ENCODE measurements at places on chromosomes 5 and 9. TPM values are rescaled to one million over a fixed set of nuclear protein-coding genes. Genes with fewer than 3 reads are reported as not detected.

GRCh38 chr9:132040808-132041207 lies 38.9 kb downstream of the MED27 start:
- DNase-seq = no peak

DNA sequence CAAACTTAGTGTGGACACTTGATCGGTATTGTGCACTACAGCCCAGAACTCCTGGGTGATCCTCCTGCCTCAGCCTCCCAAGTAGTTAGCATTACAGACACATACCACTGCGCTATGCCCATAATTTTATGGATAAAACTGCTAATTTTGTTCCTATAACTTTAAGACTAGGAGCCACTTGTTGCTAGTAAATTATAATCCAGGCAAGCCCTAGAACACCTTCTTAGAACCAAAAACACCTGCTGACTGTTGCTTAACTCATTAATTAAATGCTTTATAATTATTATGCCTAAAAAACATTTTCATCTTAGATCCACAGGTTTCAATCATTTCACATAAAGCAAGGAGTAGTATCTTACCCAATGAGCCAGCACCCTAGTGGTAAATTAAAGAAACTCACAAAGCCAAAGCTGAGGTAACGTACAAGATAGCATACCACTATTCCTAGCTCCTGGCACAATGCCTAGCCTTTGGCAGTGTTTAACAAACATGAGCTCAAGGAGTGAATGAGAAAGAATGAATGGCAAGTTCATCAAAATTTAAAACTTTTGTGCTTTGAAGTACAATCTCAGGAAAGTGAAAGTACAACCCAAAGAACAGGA lies 5.4 kb downstream of the MRPS27 start:
- DNase-seq = no peak

GRCh38 chr5:67051164-67051563 lies 145.4 kb downstream of the CD180 start:
- DNase-seq = no peak

GRCh38 chr9:8014997-8015682 lies 215.6 kb upstream of the DMAC1 start:
- no peak for DNase-seq

DNA sequence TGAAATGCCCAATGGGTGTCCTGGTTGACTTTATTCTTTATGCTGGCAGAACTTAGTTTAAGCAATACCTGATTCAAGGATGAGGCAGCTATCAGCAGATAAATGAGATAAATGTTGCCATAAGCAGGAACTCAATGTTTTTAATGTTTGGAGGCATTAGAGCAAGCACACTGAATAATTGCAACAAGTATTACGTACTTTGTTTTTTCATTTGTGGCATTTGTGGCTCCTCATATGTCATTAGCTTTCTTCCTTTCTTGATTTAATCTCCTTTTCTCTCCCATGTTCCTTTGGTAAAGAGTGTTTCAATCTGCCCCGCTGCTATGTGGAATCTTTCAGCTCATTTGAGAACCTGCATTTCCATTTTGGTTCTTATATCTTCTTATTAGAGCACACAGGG lies 6.4 kb upstream of the NR3C1 start:
- DNase-seq = no peak

- DNase-seq = no peak
These were observed 90.1 kb upstream of the FAM169A start for GRCh38 chr5:74956278-74956677.

DNA sequence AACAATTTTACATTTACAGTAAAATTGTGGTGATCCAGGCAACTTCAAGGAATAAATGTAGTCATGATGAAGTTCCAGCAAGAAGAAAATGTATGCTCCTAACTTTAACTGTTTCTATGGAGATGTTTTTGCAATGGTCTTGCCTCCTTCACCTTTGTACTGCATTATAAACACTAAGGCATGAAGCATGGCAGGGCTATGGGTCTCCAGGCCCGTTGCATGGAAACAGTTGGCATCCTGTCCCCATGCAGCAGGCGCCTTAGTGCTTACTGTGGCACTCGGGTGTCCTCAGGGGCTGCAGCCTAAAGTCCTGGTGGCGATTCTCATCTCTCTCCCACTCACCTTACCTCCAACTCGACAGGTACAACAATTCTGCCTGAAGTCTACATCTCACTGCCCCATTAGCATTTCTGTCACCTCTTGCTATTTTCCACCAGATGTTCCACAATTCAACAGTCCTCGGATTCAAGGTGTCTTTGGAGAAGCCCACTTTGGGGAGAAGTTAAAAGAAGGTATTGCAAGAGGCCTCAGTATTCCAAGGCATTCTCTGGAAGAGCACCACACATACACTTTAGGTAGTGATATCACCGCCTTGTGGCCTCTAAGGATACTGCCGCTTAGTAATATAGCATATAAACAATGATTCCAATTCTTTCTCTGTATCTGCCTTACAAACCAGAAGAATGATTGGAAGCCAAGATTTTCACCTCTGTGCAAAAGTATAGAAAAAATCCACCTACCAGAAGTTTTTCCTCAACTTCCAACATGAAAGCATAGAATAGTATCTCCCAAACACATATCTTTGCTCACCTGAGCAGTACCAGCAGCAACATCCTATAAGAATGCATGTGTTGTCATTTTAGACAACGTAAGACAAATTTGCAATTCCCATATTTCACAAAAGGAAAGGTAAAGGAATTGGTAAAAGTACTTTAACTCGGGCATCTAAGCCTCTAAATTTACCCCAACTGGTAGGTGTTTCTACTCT lies 5.1 kb downstream of the LIFR start:
- no peak for DNase-seq

DNA sequence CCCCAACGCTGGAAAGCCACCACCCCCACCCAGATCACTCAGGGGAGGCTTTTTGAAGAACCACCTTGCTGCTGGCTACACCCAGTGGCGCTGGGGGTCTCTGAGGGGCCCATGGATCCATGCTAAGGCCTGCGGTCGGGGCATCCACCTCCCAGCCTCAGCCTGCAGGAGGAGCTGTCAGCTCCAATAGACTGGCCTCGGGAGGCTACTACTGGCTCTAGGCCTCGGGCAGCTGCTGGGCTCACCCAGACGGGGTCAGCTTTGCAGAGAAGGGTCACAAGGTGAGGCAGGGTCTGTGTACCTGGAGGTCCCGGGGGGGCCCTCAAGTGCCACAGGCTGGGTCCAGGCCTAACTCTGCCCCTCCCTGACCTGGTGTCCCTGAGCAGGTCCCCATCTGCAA lies 193.7 kb downstream of the OLFM1 start:
- no peak for DNase-seq

DNA sequence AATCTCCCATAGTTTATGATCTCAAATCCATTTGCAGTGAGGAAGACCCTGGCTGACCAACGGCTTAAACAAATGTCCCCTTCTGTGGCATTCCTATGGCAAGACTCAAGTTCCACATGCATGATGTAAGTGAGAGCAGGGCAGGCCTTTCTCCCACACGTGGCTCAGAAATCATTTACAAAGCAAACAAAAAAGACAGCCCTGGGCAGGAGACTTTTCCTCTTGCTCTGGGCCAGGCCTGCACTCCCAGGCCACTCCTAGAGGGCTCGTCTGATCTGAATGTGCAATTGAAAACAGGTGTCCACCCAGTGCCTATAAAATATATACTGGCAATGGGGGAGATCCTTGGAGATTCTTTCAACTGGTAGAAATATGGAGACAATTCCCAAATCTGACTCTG lies 123.1 kb downstream of the DMRT2 start:
- no peak for DNase-seq

GRCh38 chr5:51278539-51278938 lies 104.7 kb upstream of the ISL1 start:
- no peak for DNase-seq

GRCh38 chr5:73781107-73781768 lies 155.2 kb downstream of the ARHGEF28 start:
- DNase-seq = no peak

- no peak for DNase-seq
These were observed 1.4 kb downstream of the IQGAP2 start for GRCh38 chr5:76404223-76405211.

DNA sequence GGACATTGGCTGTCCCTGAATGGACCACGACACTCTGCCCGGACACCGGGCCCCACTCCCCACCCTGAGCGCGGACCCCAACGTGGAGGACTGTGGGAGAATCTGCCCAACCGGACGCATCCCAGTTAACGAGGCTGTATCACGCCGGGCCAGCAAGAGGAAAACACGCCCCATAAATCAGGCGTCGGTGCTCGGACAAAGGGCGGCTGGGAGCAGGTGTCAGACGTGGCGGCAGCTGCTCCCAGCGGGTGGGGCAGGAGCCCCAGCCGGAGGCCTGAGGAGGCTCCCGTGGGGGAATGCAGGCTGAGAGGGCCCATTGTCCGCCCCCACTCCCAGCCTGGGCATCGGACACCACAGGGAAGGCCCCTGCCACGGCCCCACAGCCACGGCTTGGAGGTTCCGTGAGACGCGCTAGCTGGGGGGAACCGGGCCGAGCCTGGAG lies 19.2 kb downstream of the NOTCH1 start:
- no peak for DNase-seq

- DNase-seq = no peak
These were observed 72.3 kb downstream of the DROSHA start for GRCh38 chr5:31459594-31459993.

GRCh38 chr5:21419383-21419782 lies 1431.4 kb upstream of the CDH18 start:
- DNase-seq = no peak

DNA sequence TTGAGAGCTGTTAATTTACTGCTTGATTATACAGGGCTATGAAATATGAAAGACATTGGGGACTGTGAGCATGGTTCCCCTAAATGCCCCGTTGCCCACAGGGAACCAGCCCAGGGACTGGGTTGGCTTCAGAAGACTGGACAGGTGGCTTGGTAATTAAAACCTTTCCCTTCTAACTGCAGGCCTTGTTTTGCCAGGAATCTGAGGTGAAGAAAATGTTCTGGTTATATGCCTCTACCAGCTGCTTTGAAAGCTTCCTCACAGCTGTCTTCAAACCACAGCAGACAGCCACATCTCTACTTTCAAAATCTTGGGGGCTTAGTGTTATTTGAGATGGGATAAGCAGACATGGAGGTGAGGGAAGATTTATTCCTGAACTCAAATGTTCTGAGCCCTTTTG lies 153.3 kb upstream of the SPRY4 start:
- no peak for DNase-seq

- no peak for DNase-seq
These were observed 68.2 kb downstream of the PIK3R1 start for GRCh38 chr5:68283766-68284165.

- DNase-seq = no peak
These were observed 11.4 kb downstream of the CAMK2A start for GRCh38 chr5:150278046-150278730.

DNA sequence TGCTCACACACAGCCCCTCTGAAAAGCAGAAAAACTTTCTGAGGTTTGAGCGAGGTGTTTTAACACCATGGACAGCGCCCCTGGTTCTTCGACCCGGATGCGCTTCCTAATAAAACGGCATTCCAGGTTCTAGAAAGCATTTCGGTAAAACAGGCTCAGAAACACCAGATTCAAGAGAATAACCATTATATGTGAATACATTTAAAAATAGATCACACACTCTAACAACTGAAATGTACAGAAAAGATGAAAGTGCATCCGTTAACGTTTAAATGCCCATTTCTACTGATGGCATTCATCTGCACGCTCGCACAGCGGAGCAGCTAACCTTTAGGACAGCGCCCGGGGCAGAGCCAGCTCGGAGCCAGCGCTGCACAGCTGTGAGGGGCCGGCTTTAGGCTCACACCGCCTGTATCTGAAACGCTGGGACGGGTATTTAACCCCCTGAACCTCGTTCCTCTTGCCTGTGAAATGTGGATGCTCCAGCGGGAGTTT lies 26.3 kb upstream of the TENT4A start:
- DNase-seq = no peak

DNA sequence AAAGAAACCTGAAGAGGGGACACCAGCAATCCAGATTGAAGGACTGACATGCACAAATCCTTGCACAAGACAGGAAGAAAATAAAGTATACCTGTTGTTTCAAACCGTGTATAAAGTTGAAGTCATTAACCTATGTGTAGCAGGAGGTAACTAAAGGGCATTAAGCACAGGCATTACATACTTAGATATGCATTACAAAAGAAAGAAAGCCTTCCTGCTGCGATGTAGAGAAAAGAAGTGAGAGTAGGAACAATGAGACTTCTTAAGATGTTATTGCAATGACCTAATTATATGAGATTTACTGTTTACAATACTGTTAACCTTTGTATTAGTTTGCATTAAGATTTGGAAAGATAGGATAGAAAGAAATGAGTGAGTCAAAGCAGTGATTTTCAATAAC lies 308.9 kb upstream of the PTPRD start:
- no peak for DNase-seq

GRCh38 chr5:180990086-180990881 lies 1.6 kb downstream of the BTNL3 start:
- no peak for DNase-seq

- DNase-seq = no peak
These were observed 20.4 kb downstream of the ZBTB5 start for GRCh38 chr9:37444890-37445289.

DNA sequence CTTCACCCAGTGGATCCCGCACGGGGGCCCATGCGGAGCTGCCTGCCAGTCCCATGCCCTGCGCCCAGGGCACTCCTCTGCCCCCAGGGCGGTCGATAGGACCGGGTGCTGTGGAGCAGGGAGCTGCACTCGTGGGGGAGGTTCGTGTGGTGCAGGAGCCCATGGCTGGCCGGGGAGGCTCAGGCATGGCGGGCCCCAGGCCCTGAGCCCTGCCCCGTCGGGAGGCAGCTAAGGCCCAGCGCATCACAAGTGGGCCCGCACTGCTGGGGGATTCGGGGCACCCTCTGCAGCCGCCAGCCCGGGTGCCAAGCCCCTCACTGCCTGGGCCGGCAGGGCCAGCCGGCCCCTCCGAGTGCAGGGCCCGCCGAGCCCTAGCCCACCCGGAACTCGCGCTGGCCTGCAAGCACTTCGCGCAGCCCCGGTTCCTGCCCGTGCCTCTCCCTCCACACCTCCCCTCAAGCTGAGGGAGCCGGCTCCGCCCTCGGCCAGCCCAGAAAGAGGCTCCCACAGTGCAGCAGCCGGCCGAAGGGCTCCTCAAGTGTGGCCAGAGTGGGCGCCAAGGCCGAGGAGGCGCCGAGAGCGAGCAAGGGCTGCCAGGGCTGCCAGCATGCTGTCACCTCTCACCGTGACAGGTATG lies 221.1 kb upstream of the RORB start:
- no peak for DNase-seq

GRCh38 chr9:84636436-84636835 lies 33.1 kb upstream of the NTRK2 start:
- DNase-seq = no peak

- DNase-seq = no peak
These were observed 83.6 kb downstream of the ANKH start for GRCh38 chr5:14787801-14788579.

DRD1 gene
- polyA plus RNA-seq = 0.13 TPM

GAS1 gene
- 9.3 TPM for polyA plus RNA-seq

C1QTNF2 gene
- 8.2 TPM for polyA plus RNA-seq

CSF1R gene
- 3.4 TPM for polyA plus RNA-seq

LCN15 gene
- polyA plus RNA-seq = not detected

TMEM252 gene
- not detected for polyA plus RNA-seq

MAMDC4 gene
- 19.0 TPM for polyA plus RNA-seq

INSL4 gene
- not detected for polyA plus RNA-seq

OR13F1 gene
- not detected for polyA plus RNA-seq

LCN2 gene
- 0.90 TPM for polyA plus RNA-seq

ASPN gene
- polyA plus RNA-seq = 82.1 TPM

PSIP1 gene
- polyA plus RNA-seq = 63.0 TPM

CACNA1B gene
- polyA plus RNA-seq = under 0.01 TPM

SLIT3 gene
- polyA plus RNA-seq = 69.0 TPM

DMGDH gene
- 4.8 TPM for polyA plus RNA-seq

HTR1A gene
- polyA plus RNA-seq = not detected

WDR5 gene
- 14.9 TPM for polyA plus RNA-seq

UBE2QL1 gene
- polyA plus RNA-seq = 0.75 TPM
